ENCODE measurements at places on chromosomes 5 and 9.

GRCh38 chr5:855771-856530 lies 5.2 kb upstream of the ZDHHC11 start:
- peak; percentile 43 for DNase-seq

GRCh38 chr9:137875846-137876245 lies 1.7 kb upstream of the CACNA1B start:
- DNase-seq = no peak

DNA sequence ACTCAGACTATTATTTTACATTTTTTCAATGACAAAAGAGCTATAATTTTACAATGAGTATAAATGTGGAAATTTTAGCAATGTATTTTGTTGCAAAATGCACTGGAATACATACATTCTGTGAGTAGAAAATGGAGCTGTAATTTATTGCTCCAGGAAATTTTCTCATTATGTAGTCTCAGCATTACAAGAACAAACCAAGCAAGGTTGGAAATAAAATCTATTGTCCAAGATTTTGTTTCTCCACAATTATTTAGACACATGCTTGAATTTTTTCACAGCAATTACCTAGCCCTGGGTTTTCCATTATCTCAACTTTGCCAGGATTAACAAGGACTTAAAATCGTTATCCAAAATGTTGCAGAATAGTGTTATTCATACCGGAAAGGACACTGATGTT lies 820.1 kb downstream of the CDH12 start:
- no peak for DNase-seq

DNA sequence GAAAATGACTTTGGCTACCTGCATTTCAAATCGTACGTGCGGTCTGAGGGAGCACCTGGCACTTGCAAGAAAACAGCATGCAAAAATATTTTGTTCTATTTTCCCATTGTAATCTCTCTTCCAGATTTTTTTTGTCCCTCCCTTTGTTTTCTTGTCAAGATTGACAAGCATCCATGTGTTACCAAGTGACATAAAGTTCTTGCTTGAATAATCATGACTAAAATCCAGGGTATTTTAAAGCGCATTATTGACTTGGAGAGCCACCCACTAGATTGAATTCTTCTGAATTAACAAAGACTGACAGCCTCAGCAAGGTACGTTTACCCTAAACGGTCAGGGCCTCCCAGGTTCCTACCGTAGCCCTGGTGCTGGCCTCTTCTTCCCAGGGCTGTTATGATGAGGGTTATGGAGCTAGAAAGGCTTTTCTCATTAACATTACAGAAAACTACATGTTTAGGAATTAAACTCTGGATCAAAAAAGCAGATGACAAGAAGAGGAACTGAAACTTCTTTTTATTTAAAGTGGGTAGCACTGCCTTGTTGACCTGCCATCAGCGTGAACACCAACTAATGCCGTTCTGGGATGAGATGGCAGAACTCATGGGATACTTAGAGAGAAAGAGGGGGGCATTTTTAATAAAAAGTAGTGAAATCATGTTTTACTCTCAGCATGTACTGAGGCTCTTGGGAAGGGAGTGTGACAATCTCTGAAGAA lies 297.0 kb downstream of the EFNA5 start:
- no peak for DNase-seq

DNA sequence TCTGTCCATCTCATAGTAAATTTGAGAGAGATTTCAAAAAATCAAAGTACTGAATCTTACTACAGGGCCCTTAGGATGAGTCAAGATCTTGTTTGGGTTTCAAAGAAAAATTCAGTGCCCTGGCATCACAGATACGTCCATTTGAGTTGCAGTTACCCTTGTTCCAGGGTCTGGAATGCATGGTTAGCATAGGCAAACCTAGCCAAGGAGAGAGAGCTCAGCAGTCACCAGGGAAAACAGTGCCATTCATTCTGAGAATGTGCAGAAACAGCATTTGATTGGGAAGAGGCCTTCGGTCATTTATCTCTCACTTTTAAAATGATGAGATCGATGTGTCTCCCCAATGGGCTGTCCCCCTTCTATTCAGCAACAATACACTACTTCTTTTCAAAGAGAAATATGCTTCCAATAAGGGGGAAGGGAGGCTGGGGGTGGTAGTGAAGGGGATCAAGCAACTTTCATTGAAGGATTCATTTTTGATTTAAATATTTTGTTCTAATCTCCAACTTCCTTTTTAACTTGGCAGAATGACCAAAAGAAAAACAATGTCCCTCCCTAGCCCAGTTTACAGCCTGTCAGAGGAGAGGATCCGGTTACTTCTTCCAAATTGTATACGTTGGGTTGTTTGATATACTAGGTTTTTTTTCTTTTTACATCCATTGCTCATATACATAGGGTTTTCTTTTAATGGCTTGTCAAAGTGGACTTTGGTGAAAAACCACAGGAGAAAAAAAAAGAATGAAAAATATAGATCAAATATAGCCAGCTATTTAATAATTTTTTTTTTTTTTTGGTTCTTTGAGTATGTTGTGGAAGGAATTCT lies 491.1 kb downstream of the CCDC171 start:
- DNase-seq = no peak

DNA sequence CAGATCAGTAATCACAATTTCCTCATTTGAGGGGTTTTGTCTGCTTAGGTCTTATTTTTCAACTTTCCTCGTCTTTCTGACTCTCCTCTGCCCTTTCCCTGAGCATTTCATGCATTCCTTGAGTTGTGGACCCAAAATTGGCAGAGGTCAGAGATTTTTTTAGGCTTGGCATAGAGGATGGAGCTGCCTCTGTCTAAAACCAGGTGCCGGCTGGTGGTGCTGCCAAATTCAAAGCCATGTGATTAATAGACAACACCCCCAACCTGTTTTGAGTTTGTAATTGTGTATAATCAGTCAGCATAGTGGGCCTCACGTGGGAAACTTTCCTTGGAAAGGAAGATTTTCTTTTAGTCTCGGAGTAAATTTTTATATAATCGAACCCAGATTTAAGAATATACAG lies 39.6 kb downstream of the TJP2 start:
- DNase-seq = no peak

Data from NB4 (cell line).